ENCODE measurements at places on chromosomes 5 and 9.

GRCh38 chr5:32471784-32472183 lies 27.2 kb upstream of the ZFR start:
- no peak for DNase-seq

- no peak for DNase-seq
These were observed 1333.9 kb upstream of the DMAC1 start for GRCh38 chr9:9133526-9133925.

DNA sequence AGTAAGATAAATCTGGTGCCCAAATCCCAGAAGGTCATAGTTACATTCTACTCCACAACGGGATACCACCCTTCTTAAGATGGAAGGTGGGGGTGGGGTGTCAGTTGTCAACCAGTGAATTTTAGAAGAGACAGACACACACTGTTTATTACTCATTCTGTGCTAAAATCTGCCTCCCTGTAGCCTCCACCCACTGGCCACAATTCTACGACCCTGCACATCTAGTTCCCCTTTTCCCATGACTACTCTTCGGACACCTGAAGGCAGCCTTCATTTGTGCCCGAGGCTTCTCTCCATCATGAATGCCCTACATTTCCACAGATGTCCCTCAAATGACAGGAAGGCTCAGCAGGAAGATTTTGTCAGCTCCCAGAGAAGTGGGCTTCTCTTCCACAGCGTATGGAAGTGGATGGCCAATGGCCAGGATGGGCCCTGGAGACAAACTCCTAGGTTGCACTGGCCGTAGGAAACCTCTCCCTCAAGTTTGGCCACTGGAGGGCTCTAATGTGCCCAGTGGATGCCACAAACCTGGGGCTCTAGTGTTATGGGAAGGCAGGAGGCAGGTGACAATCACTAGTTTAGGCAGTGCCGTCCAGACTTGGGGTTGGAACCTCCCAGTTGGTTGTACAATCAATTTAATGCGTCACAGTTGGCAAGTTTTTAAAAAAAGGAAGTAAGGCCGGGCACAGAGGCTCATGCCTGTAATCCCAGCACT lies 46.6 kb downstream of the PTPN3 start:
- DNase-seq = no peak

DNA sequence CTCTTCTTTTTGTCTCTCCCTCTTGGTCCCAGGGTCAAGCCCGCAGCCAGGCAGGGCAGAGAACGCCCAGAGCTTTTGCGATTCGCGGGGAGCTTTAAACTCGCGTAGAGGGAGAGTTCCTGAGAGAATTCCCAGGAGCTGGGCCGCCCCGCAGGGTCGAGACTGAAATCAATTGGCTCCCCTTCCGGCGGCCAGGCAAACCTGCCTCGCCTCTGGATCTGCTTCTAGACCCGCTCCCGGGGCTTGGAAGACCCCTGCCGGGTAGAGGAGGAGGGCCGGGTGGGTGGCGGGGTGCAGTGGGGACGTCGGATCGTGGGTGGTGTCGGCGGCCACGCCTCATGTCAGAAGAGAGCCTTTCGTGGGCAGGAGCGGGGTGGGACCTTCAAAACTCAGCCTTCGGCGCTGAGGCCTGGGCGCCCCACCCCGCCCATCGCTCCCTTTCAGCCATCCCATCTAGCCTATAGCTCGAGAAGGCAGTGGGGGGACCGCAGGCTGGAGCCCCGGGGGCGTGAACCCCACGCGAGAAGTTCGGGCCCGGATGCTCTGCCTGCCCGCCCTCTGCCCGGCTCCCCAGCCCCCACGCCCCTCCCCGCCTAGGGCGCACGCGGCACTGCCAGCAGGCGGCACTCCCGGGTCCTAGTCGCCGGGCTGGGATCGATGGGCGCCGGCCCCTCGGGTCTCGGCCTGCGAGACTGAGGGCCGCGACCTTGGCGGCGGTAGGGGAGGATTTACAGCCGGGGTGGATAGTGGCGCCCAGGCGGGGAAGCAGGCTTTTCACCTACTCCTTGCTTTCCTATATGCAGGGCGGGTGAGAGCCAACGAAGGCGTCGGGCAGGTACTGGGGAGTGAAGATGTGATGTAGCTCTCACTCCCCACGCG lies 6.1 kb downstream of the PRDM6 start:
- no peak for DNase-seq

- DNase-seq = no peak
These were observed 205.0 kb downstream of the CRB2 start for GRCh38 chr9:123561046-123561445.

- DNase-seq = no peak
These were observed 329.0 kb upstream of the PANK3 start for GRCh38 chr5:168908207-168908606.

- peak; percentile 53 for DNase-seq
These were observed 3.1 kb downstream of the IER5L start for GRCh38 chr9:129174724-129175514.

DNA sequence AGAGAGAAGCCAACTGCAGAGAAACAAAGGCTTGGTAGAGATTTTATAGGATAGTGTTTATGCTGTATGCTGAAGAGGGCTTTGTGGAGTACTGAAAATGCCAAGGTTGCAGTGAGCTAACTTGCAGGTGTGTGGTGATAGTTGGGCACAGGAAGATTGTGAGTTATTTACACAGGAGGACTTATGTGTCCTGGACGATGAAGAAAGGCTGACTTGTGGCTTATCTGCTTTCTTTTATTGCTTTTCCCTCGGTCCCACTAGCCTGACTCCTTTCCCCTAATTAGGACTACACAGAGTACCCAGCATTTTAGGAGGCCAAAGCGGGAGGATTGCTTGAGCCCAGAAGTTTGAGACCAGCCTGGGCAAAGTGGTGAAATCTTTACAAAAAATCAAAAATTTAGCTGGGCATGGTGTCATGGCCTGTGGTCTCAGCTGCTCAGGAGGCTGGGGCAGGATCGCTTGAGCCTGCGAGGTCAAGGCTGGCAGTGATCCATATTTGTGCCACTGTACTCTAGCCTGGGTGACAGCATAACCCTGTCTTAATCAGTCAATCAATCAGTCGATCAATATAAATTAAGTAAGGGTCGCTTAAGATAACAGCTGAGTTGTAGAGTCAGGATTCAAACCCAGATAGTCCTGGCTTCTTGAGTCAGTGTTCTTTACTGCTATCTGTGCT lies 61.9 kb downstream of the UBE2R2 start:
- no peak for DNase-seq

DNA sequence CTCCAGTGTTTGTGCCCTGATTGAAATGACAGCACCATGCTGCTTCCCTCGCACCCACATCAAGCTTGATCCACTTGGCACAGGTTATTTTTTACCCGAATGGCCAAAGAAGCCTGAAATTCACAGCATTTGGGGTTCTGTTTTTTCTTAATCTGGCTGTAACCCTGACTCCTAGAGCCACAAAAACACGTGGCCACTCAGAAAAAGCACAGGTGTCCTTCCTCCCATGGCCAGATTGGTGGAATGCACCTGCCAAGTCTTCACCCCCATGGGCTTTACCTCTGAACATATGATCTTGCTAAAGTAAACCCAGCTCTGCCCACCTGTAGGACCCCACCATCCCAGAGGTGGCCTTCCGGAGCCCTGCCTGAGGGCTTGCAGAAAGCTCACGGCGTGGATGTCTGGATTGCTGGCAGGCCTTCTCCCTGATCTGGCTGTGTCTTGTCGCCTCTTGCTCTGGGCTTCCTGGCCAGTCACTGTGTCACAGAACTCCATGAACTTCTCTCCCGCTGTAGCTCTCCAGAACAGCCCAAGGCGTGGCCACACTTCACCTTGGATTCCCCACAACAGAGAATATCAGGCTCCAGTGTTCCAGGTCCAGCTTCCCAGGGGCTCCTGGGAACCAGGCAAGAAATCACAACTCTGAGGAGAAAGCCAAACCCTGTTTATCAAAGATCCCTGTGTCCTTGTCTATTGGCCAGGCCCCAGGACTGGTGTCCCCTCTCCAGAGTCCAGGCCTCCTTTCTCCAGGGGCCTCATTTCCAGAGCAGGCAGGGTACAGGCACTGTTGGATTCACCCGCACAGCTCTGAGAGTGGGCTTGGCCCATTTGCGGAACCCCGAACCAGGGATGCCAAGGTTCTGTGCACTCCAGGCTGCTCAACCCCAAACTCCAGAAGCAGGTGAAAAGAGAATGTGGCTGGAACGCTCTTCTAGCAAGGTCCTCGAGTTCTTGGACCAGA lies 272.5 kb downstream of the SYK start:
- no peak for DNase-seq

GRCh38 chr5:100828898-100829356 lies 74.2 kb downstream of the ST8SIA4 start:
- DNase-seq = no peak

- DNase-seq = no peak
These were observed 189.1 kb upstream of the CCNG1 start for GRCh38 chr5:163248333-163248732.

- DNase-seq = no peak
These were observed 22.4 kb downstream of the CXXC5 start for GRCh38 chr5:139670369-139671095.

DNA sequence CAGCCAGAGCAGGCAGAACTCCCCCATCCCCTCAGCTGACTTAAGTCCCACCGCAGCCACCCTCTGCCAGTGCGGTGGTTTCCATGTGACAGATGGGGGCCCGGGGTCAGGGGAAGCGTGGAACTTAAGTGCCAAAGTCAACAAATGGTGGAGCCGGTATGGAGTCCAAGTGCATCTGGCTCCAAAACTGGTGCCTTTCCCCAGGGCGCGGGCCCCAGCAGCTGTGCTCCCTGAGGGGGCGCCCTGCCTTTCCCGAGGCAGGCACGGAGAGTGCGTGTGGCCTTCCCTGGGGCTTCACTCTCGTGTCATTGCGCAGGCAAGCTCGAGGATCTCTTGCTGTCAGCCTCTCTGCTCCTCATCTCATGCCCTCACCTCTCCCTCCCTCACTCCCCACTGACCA lies 33.8 kb downstream of the SLC46A2 start:
- peak; percentile 5 for DNase-seq

- DNase-seq = no peak
These were observed 155.9 kb upstream of the SHB start for GRCh38 chr9:38224941-38225340.

GRCh38 chr5:45533663-45534062 lies 162.5 kb downstream of the HCN1 start:
- no peak for DNase-seq

DNA sequence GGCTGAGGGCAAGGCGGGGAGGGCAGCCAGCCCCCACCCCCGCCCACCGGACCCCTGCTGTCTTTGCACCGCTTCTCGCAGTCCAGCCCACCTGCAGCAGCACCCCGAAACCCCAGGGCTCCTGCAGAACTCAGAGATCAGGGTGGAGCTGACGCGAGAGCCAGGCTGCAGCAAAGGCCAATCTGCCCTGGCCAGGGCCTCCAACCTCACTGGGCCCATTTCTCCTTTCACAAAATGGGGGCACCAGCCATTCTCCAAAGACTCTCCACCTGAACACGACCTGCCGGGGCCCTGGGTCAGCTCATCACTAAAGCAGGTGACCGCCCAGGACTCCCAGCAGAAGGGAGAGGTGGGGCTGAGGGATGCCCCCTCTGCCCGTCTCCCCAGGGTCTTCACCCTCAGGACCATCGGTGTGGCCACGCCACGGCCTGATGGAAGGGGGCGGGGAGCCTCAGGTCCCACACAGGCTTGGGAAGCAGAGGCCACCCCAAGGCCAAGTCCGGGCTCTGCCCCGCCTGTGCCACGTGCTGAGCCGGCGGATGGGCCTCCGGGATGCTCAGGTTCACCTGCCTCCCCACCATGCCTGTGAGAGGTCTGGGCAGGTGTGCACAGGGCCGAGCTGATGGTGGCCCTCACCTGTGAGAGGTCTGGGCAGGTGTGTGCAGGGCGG lies 13.1 kb downstream of the NACC2 start:
- no peak for DNase-seq

GRCh38 chr9:137445275-137445807 lies 4.2 kb upstream of the ENTPD8 start:
- peak; percentile 58 for DNase-seq

- no peak for DNase-seq
These were observed 2.8 kb upstream of the PTPDC1 start for GRCh38 chr9:94081435-94081834.

DNA sequence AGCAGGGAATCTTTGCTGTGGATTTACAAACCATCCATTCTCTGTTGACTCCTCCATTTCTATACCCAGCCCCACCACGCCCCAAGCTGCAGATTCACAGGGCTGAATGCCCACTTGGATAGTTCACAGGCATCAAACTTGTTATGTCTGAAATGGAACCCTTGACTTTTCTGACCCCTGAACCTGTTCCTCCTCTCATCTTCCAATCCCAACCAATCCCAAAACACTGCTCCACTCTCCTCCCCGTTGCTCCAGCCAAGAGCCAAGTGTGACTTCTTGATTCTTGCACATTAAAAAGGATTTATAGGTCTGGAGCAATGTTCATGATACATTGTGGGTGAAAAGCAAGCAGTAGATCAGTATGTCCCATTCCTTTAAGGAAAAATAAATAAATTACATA lies 145.6 kb downstream of the DAB2IP start:
- DNase-seq = no peak

DNA sequence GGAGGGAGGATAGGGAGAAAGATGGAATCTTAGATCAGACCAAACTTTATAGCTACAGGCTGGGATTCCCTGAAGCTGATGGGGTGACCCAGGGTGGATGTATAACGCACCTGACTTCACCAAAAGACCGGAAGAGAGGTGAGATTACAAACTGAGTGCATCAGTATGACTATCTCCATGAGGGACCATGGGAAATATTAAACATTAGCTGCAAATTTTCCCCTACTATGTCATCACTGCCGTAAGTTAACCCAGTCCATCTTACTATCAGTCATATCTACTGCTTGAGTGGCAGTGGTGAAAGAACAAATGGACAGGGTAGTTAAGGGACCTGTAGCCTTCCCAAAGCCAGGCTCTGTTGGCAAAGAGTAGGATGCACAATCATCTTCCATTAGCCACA lies 368.3 kb downstream of the EFNA5 start:
- no peak for DNase-seq

GRCh38 chr9:3473405-3473804 lies 52.4 kb downstream of the RFX3 start:
- no peak for DNase-seq

DNA sequence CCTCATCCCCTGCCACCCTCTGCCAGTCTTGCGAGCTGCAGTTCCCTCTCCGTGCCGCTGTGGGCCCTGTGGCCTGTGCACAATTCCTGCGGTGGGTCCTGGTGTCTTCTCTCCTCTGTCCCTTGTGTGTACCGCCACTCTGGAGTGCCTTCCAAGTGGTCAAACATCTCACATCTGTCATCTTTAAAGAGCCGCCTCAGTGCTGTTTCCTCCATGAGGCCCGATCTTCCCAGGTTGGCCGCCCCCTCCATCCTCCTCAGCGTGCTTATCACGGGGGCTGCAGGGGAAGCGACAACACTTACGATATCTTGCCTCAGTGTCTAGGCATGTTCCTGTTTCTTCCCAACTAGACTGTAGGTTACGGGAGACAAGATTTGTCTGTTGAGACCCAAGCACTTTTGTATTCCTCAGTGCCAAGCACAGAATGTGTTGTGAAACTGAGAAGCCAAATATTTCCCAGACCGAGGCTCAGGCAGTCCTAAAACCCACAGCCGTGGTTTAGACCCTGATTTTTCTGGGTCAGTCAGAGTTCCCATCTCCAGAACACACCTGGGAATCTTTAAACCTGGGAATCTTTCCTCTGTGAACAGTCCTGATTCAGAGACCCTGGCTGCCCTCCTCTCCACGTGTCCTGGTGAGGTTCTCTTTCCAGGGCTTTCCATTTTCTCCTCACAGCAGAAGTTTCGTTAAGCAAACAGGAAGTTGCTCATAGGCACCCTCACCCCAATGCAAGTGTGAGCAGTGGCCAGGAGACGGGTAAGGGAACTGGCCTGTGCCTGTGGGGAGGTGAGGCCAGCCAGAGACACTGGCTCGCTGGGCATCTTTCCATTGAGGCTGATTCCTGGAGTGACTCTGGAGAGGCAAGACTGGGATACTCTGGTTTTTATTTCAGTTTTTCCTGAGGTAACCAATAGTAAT lies 28.8 kb downstream of the SLC46A2 start:
- no peak for DNase-seq
